ENCODE measurements at places on chromosomes 7 and 10.

DNA sequence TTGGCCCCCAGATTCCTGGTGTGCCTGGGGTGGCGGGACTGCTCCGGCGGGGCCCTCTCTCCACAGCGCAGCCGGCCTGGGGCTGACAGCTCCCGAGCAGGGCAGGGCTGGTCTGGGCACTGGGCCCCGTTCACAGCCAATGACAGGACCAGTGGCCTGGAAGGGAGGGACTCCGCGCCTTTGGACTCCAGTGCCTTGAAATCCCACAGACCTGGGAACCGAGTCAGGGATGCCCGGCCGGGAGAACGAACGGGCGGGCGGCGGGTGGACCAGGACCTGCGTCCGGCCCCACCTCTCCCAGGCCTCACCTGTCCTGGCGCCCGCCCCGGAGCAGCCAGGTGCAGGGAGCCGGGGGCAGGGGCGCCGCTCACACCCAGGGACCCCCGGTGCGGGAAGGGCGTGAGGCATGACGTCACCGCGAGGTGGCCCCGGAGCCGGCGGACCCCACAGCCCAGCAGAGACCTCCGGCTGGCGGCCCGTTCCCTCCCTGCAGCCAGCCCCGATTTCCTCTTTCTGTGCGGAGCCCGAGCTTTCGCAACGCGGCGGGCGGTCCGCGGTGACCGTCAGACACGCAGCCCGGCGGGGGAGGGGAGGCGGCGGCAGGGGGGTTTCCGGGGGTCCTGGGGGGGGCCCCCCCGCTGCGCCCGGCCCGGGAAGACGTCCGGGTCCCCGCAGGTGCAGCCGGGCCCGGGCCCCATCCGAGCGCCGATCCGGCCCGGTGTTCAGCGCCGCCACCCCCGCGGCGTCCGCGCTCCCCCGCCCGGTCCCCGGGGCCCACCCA, 743 bp downstream of the ADAP1 start:
- DNase-seq, result no peak

DNA sequence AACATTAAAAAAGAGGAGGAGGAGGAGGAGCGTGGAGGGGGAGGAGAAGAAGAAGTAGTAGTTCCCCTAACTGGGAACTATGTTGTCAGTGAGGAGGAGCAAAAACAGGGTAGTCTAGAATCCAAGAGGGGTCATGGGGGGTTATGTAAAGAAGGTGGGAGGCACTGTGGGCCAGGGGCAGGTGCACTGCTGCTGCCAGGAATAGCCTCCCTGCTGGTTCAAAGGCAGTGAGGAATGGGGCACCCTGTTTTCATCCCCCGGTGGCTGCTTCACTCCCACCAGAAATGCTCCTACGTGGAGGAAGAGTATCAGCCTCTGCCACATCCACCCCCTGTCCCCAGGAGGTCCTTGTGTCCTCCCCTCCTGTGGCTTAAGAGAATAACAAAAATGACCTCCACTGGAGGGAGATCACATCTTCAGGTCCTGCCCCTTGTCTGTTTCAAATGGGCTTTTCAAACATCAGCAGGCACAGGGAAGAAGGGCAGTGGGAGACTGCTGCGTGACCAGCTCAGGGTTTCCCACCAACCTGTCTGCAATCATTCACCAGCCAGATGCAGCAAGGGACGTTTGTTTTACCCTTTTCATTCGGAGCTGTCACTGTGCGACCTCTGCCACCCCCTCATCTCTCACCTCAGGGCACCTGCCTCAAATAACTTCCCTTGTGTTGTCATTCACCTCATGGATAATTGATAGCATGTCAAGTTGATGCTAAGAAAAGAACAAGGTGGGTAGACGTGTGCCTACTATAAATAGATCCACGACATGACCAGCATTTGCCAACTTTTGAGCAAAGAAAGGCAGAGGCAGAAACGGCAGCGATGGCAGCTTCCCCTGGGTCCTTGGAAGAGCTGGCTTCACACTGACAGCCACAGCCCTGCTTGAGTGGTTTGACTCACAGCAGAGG, 92.6 kb downstream of the DGKI start:
- DNase-seq, result no peak

DNA sequence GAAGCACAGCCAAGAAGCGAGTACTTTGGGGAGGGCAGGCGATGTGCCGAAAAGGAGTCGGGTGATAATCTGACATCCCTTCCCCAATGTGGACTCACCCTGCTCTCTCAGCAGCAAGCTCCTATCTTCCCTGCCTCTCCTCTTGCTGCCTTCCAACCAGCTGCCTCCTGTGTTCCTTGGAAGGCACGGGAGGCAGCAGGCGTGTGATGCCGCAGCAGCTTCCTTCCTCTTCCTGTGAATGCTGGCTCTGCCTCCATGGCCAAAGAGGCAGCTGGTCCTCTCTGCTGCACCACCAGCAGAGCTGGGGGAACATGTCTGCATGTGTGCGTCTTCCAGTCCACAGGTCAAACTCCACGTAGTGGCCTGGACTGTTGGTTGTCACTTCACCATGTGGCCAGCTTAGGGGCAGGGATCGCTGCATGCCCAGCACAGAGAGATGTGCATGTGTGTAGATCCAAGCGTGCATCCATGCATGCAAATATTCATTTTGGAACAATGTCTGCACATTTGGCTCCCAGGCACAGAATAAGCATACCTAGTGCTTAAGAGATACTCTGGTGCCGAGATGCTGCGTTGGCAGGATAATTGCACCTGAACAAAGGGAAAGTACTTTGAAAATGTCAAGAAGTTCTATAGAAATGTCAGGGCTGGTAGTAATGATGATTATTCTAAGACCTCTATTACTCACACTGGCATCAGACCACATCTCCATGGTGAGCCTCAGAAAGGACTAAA, 499.8 kb downstream of the PLXNA4 start:
- no peak for DNase-seq

DNA sequence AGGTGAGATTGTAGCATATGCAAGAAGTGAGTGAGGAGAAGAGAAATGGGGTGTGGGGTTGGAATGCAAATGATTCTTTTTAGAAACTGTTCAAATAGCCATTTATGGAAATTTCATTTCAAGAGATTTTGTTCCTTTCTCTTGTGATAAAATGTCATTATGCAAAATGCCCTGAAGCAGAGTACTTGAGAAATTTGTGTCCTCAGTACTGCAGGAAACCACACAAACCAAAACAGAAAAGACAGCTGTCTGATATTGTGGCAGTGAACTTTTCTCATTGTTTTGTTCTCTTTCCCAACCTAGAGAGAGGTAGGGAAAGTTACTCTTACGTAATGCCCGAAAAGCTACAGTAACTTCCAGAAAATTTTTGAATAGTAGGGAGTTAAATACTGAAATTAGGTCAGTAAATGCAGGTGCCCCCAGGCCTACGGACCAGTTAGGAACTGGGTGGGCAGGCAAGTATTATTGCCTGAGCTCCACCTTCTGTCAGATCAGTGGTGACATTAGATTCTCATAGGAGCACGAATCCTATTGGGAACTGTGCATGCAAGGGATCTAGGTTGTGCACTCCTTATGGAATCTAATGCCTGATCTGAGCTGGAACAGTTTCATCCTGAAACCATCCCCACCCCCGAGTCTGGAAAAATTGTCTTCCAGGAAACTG, 34.0 kb downstream of the DLD start:
- DNase-seq, result no peak

- DNase-seq, result peak; percentile 15
Measured at GRCh38 chr10:77837248-77837924, 89.2 kb downstream of the DLG5 start.

DNA sequence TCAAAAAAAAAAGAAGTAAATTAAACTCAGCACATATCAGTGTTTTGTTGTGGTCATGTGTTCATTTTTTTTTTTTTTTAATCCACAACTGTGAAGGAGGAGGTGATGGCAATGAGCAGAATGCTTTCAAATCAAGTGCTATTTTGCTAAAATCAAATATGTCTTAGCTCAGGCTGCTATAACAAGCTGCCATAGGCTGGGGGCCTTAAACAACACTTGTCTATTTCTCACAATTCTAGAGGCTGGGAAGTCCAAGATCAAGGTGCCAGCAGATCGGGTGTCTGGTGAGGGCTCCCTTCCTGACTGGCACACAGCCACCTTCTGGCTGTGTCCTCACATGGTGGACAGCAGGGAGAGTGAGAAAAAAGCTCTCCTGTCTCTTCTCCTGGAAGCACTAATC, 203.9 kb downstream of the FAM107B start:
- no peak for DNase-seq

DNA sequence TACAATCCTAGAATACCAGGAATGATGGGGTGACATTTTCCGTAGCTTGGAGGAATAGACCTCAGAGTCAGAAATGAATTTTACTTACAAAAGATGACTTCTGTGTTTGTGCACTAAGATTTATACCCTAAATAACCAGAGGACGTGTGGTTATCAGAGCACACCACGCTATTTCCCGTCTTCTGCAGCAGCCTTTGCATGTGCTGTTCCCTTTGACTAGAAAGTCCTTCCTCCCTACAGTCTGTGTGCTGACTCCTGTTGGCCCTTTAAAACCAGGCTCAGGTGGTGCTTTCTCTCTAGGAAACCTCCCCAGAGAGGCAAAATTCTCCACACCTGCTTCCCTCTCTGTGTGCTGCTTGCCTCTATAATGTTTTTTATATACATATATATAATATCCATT, 73.3 kb upstream of the SMNDC1 start:
- no peak for DNase-seq

GRCh38 chr7:100065452-100066186, 15.9 kb downstream of the ZNF3 start:
- no peak for DNase-seq

DNA sequence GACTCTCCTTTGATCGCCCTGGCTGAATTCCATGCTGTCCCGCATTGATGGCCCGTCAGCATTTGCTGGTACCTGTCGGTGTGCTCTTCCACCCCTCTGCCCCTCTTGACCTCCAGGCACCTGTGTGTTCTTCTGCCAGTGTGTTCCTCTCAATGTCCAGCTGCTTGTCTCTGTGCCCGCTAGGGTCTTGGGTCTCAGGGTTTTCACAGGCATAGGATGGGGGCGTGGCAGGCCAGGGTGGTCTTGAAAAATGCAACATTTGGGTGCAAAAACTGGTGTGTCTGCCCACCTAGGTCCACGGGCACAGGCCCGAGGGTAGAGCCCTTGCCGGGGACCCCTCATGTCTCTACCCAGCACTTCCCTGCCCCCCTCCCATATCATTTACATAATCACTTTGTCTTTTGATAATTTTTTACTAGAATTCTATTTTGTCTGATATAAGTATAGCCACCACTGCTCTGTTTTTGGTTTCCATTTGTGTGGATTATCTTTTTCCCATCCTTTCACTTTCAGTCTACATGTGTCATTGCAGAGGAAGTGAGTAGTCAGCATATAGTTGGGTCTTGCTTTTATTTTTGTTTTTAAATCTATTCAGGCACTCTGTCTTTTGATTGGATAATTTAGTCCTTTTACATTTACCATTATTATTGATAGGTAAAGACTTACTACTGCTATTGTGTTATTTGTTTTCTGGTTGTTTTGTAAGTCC, 46.6 kb upstream of the ADRA2A start:
- DNase-seq, result no peak

GRCh38 chr7:153090764-153091163, 331.2 kb downstream of the ACTR3B start:
- DNase-seq, result no peak

DNA sequence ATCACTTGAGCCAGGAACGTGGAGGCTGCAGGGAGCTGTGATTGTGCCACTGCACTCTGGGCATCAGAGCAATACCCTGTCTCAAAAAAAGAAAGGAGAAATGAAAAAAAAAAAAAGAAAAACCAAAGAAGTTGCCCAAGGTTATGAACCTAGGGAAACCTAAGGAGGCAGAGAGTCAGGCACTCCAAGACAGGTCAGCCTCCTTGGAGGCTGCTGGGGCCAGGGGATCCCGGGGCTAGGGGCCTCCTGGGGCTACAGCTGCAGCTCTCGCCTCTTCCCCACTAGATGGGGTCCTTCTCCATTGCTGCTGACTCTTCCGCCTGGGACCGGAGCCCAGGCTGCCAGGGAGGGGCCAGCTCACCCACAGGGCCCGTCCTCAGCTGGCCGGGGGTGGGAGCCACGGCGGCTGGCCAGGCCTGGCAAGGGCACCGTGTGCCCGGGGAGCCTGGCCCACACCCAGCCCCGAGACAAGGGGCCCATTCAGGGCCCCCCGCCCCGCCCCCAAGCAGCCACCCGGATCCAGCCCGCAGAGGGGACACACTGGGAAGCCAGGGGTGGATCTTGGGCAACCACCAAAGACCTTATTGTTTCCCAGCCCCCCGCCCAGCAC, 1.7 kb upstream of the SPACDR start:
- DNase-seq, result no peak

GRCh38 chr10:108877095-108877561, 1046.2 kb downstream of the XPNPEP1 start:
- DNase-seq, result no peak

DNA sequence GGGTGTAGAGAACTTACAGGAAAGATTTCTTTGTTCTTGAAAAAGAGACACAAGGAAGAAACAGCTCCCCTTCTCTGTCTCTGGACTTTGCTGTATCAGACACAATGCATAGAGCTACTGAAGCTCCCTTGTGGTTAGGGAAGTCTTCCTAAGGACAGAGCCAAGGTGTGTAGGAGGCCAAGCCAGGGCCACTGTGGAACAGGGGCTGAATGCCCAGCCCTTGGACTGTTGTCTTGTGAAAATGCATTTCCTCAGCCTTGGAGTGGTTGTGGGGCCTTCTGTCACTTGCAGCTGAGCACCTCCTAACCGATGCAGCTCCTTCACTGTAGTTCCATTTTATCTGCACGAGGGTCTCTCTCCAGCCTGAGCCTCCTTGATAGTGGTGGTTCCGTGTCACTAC, 353.4 kb downstream of the CCSER2 start:
- DNase-seq, result no peak

GRCh38 chr7:100861616-100861985, 5.6 kb upstream of the TRIP6 start:
- DNase-seq, result no peak

GRCh38 chr7:1678571-1679325, 8.7 kb downstream of the ELFN1 start:
- no peak for DNase-seq

- DNase-seq, result peak; percentile 7
Measured at GRCh38 chr7:89002981-89003956, 207.7 kb upstream of the TEX47 start.

GRCh38 chr7:34759477-34760125, 101.6 kb downstream of the NPSR1 start:
- no peak for DNase-seq

DNA sequence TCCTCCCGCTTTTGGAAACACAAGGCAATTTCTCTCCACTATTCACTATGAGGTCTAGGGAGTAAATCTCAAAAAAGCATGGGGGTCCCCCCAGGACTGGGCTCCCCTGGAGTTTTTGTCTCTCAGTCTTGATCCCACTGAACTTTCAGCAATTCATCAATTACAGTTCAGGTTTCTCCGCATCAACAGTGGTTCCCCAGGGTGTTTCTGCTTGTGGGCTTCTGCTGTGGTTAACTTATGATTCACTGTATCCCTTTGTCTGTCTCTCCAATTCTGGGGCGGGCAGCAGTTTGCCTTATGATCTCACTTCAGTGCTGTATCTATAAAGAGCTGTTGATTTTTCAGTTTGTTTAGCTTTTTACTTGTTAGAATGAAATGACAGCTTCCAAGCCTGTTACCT, 142.6 kb upstream of the CDC14C start:
- no peak for DNase-seq

DNA sequence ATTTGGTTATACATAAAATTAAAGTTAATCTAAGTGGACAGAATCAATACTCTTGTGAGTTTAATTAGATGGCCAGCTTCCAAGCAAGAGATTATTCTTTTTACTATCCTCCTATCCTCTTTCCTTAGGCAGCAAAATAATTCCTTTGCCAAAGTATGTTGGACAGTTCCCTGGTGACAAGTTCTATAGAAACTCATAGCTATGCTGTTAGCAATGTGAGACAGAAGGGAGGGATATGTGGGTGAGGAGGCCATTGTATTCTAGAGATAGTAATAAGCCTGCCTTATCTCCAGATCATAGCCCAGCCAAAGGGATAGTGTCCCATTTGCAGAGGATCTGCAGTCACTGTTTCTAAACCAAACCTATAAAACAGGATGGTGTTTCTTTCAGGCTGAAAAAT, 181.6 kb upstream of the HDAC9 start:
- no peak for DNase-seq
